ENCODE measurements at places on chromosomes 12 and 14. TPM values are rescaled to one million over a fixed set of nuclear protein-coding genes. Genes with fewer than 3 reads are reported as not detected.

DNA sequence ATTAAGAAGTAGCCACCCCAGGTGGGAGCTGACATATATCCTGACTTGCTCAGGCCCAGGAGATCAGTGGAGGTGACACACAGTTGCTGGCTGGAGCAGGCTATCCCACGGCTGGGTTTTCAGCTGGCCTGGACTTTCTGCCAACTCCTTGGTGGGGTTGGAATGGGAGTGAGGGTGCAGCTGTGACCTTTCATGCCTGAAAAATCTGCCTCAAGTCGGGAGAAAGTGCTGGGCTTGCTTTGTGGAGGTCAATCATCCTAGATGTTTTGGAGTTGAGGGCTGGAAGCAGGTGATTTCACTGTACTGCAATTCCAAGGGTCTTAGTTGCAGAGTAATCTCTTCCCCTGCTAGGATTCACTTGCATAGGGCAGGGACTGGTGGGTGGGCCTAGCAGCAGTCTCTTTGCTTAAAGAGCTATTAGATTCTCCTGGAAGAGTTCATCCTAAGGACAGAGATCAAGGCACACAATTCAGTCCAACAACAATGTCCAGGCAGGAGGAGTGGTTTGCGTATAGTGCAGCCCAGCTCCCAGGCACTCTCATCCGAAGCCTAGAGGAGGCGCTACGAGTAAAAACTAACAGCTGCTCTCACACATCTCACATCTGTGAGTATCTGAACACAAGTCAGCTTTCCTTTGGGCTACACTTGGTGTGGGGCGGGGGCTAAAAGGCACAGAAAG, 98.1 kb downstream of the GAS2L3 start:
- no peak for DNase-seq

GRCh38 chr12:112843287-112843686, 51.7 kb downstream of the RPH3A start:
- no peak for DNase-seq

GRCh38 chr12:107451246-107451645, 234.4 kb upstream of the PWP1 start:
- no peak for DNase-seq

GRCh38 chr12:111685322-111685810, 390 bp downstream of the BRAP start:
- no peak for DNase-seq

The ACTR10 gene
- 90.8 TPM for total RNA-seq
